ENCODE measurements at places on chromosomes 2 and 18.
A peak's percentile ranks its signal among the peaks of the same experiment; 100 is the strongest.

- DNase-seq, result no peak
Measured at GRCh38 chr2:63399156-63399555, 189.1 kb downstream of the WDPCP start.

DNA sequence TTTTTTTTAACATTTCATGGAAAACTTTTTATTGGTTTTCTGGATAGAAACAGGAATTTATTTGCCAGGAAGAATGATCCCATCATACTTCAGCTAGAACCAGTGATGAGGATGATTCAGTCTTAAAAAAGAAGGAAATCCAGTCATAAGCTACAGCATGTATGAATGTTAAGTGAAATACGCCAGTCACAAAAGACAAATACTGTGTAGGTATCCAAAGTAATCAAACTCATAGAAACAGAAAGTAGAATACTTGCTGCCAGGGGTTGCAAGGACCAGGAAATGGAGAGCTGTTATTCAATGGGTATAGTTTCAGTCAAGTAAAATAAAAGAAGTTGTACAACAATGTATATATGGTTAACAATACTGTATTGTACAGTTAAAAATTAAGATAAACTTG is 21.3 kb downstream of the PSME4 start:
- DNase-seq, result no peak

DNA sequence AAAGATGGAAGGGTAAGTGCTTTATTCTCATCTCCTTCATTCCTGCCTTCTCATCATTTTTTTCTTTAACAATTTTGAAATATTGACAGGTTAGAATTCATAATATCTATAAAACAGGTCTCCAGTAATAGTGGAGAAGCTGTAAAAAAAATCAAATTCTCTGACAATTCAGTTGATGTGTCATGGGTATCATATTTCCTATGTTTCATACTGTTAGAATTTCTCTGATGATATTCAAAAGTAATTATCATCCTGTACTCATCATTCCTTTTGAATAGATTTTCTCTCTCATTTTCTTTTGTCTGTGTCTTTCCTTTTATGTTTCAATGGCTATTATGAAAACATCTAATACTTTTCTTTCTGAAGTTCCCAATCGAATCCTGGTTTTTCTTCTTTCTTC is 97.7 kb downstream of the CPS1 start:
- DNase-seq, result no peak

DNA sequence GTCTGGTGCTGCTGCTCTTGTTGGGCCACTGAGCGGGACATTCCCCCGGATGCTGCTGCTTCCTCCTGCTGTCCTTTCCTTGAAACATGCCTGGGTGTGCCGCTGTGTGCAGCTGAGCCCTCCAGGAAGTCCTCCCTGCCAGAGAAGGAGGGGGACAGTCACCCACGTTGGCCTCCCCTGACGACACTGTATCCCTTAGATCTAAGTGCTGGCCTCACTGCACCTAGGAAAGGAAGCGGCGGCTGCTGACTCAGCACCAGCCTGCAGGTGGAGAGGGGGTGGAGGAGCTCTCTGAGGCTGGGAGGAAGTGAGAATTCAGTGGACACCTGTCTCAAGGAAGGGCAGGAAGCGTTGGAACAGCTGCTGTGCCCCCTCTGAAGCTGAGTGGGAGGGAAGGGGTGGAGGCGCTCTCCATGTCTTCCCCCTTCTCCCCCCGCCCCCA is 239.8 kb downstream of the HAUS1 start:
- DNase-seq, result no peak

GRCh38 chr2:169493360-169493759 is 14.1 kb downstream of the BBS5 start:
- no peak for DNase-seq

- no peak for DNase-seq
Measured at GRCh38 chr2:205053827-205054410, 508.6 kb downstream of the PARD3B start.

DNA sequence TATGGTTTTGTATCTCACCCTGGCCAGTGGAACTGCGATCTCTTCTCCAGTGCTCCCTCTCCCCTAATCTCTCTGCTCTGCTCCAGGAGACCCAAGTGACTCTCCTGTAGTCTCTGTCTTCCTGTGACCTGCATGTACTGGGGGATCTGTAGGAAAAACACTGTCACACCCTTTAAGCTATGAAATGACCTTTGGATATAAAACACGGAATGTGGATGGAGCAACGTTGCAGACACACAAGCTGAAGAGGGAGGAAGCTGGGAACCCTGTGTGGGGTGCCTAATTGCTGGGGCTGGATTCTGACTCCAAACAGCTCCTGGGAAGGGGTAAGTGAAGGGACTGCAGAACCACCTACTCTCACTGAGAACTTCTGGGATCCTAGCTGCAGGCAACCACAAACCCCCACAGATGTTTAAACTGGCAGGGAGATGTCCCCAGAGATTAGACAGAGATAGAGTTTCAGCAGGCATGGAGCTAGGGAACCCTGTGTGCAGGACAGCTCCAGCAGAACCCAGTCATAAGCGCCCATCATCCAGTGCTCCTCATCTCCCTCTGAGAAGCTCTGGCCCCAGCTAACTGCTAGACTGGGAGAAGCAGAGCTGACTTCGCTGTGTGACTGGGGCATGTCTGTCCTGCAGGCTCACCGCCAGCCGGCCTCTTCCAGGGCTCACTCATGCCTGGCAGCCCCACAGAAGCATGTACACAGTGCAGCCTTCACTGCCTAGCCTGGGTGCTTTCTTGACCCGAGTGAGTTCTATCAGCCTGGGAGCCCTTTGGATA is 482.7 kb upstream of the SETBP1 start:
- no peak for DNase-seq

DNA sequence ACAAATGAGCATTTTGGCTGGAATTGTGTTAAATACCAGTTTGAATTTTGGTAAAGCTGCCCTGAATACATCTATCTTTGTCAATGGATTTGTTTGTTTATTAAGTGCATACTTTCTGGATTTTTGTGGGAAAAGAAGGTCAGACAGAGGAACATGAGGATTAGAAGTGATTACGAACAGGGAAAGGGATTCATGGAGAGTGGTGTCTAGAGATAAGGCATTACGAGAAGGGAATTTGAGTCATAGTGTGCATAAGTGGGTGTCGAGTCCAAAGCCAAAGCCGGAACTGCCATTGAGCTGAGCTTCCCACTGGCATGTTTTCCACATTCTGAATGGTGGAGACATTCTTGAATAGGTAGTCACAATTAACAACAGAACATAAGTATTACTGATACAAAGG is 68.9 kb upstream of the EFEMP1 start:
- DNase-seq, result no peak

DNA sequence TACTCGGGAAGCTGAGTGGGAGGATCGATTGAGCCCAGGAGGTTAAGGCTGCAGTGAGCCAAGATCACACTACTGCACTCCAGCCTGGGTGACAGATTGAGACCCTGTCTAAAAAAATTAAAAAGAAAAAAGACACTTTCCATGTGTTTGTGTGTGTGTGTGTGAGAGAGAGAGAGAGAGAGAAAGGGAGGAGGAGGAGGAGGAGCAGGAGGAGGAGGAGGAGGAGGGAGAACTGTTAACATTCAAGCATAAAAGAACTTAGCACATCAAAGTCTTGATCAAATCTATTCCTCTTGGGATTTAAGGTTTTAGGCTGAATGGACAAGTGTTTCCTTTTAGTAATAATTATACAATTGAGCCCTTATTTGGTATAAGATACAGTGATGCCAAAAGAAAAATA is 75.5 kb downstream of the SPOPL start:
- DNase-seq, result no peak

DNA sequence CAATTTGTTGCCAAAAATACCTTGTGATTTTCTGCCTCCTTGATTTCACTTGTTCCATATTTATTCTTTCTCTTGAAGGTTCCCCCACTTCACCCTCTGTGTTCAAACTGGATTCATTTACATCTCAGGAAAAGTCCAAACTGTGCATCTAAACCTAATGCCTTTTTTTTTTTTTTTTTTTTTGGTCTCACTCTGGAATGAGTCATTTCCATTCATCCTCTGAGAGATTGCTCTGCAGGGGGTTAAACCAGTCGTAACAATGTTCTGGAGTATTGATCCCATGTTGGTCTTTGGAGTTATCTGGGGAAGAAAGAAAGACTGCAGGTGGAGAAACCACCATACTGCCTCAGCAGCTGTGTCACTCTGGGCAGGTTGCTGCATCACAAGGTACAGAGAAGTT is 119.7 kb downstream of the TACR1 start:
- DNase-seq, result no peak

DNA sequence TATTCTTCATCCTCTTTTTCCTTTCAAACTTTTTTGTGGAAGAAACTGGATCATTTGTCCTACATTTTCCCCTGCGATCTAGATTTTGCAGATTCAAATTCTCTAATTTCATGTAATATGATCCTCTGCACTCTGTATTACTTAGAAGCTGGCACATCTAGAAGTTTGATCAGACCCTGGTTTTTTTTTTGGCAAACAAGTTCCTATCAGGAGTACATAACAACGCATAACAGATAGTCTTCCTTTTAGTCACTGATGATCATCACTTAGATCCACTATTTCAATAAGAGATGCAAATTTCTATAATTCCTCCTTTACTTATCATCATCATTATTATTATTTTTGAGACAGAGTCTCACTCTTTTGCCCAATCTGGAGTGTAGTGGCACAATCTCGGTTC is 117.1 kb downstream of the CDH2 start:
- DNase-seq, result no peak

GRCh38 chr2:109217362-109218086 is 88.5 kb downstream of the SH3RF3 start:
- DNase-seq, result no peak

GRCh38 chr2:104858006-104858978 is 4.4 kb downstream of the POU3F3 start:
- DNase-seq, result no peak

DNA sequence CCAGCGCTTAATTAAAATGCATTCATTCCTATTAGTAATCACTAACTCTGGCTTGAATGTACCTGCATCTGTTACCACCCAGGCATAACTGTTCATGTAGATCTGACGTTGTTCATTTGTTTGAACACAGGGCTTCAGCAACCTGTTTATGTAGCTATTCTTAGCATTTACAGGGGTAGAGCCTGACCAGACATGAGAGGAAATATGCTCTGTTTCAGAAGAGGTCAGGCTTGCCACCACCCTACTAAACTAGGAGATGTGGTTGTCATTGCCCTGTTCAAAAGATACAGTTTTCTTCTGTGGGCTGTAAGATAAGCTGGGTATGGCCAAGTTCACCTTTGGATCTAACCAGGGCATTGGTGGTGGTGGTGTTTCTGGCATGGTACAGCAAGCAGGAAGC is 8.8 kb downstream of the MGAT5 start:
- DNase-seq, result no peak

- no peak for DNase-seq
Measured at GRCh38 chr2:3038636-3039035, 339.0 kb downstream of the EIPR1 start.

DNA sequence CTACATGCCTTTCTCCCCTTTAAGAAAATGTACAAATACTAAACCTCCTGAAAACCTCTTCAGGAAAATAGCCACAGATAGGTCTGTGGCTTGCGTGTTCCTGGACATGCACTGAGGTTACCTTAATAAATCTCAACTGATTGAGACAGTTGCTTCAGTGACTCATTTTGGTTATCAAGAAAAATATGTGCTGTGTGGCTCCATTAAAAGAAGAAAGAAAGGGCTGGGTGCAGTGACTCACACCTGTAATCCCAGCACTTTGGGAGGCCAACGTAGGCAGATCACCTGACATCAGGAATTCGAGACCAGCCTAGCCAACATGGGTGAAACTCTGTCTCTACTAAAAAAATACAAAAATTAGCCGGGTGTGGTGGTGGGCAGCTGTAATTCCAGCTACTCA is 27.1 kb downstream of the CREG2 start:
- DNase-seq, result no peak

- DNase-seq, result no peak
Measured at GRCh38 chr2:127406454-127406853, 11.8 kb upstream of the PROC start.

DNA sequence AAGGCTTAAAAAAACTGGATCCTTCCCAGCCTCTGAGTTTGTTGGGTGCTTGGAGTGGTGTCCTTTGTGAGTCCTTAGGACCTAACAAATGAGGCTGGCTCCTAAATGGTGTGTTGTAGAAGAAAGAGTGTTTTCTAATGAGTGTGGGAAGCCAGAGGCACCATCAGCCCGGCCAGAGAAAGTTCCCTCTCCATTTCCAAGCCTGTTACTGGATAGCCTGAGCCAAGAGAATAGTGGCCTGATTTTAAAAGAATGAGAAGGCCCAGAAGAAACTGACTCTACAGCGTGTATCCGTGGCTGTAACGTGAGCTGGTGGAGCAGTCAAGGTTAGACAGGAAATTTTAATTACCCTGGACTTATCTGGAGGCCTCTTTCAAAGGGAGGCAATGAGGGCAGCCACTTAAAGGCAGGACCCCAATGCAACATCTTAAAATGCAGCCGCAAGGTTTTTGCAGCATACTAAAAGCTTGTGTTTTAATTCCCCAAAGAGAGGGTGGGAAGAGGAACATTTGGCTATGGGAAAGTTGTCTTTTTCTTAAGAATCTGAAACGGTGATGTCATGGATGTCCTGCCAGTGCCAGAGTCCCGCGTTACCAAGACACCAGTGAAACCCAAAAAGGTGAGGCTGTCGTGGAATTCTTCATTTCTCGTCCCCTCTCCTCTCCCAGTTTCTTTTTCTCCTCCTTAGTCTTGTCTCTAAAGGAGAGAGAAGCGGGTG is 4.6 kb downstream of the EFHD1 start:
- peak; percentile 26 for DNase-seq

DNA sequence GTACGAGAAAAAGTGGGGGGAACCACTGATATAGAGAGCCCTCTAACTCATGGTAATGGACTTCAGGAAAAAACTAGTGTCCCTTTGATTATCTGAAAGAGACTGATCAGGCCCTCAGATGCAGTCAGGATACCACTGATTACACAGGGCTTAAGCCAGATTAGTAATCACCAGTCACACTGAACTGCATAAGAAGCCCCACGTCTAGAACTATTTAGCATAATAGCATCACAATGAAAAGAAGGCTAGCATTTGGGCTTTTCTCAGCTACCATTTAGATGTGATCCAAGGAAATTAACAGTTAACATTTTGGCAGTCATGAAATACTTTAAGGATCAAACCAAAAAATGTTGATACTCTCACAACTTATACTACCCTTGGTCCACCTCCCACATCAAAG is 813.1 kb upstream of the POU3F3 start:
- DNase-seq, result no peak

- no peak for DNase-seq
Measured at GRCh38 chr2:69196327-69197117, 183.5 kb downstream of the ANTXR1 start.

DNA sequence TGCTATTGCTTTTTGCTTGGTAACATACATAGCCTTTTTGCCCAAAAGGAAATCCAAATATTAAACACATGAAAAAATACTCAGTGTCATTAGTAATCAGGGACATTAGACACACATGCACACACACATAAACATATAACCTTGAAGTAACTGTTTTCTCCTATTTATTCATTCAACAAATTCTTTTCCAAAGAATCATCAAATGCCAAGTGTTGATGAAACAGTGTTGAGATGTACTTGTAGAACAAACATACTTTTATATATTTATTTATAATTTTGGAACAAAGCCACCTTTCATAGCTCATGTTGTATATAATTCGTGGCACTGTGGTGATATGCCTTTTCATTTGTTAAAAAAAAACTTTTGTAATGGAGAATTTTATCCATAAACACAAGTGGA is 81.0 kb downstream of the APLF start:
- no peak for DNase-seq

All from anterior cingulate cortex (tissue), 58 donors.